ENCODE measurements at places on chromosomes 16 and 17.

- no peak for DNase-seq
Measured at GRCh38 chr16:88613293-88613692, 25.1 kb upstream of the IL17C start.

GRCh38 chr17:30568117-30568430 lies 90.9 kb downstream of the GOSR1 start:
- DNase-seq, result no peak

DNA sequence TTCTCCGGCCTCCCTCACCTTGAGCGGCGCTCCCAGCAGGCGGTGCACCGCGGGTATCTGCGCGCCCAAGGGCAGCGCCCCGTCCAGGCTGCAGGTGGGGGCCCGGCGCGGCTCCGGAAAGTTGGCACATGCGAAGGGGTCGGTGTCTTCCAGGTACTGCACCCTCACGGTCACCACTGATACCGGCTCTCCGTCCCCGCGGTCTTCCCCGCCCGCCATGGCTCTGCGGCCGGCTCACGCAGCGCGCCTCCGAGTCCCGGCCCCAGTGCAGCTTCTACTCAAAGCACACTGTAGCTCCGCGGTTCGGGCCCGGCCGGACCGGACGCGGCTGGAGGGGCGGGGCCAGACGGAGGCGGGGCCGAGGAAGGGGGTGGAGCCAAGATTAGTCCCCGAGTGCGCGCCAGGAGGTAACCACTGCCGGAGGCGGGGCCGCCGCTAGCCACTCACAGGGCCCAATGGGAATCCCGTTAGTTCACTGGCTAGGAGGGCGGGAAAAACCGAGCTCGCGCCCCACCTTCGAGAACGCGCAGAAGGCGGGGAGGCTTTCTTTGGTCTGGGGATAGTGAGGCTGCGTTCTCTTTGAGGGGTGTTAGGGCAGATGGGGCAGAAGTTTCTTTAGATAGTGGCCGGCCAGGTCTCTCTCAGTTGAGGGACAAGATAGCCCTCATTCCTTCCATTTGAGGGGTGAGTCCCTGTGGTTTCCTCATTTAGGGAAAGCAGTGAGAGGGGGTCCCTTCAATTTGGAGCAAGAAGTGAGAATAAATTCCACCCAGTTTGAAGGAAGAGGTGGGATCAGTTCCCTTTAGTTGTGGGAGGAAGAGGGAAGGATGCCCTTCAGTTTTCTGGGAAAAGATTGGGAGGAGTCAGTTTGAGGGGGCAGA lies at the start of gene FHOD1:
Gene FHOD1 (minus strand): TSS at position 290 of the 881 bp plus-strand sequence. CDS start 71 bp downstream, at position 219.
- peak; percentile 89 for DNase-seq

DNA sequence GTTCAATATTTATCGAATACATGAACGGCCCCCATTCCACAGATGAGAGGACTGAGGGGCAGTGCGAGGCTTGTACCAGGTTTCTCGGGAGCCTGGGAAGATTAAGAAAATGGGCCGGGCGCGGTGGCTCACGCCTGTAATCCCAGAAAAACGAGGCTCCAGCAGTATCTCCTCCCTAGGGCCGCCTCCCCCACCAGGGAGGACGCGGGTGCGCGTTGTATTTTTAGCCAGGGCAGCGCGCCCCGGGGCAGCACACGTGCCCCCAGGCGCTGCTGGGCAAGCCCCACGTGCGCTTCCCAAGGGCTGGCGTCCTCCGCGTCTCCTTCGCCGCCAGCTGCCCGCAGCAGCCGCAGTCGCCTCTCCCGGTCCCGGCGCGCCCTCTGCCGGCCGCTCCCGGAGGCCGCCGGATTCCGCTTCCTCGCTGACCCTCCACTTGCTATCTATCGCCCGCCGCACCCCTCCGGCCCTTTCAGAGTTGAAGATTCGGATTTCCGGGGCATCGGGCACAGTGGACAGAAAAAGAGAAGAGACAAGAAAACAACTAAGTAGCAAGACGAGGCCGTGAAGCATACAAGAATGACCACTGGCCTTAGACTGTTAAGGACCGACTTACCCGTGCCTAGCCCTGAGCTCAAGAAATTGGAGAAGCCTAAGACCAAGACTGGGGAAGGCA lies 1.9 kb upstream of the YBX2 start:
- peak; percentile 23 for DNase-seq
